ENCODE measurements at places on chromosomes 11 and 22.

GRCh38 chr11:74471668-74472429 is 4.5 kb upstream of the KCNE3 start:
- DNase-seq: no peak

DNA sequence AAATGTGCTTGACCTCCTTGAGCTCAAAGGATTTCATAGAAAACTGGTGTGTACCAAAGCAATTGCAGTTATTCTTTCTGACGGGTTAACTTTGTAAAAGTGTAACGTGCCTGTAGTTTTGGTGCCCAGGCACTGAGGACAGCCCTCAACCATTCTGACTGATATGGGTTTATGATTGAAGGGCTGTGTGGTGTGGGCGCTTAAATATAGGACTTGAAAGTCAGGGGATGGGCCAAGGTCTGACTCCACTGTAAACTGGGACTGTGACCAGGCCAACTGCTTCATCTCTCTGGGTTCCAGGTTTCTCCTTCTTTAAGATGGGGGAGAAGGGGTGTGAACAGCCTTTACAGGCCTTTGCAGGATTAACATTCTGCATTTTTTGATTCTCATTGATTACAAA is 191.1 kb upstream of the ARHGAP20 start:
- DNase-seq: no peak

- peak; percentile 76 for DNase-seq
Measured at GRCh38 chr11:64767344-64768299, 7.8 kb upstream of the PYGM start.

GRCh38 chr11:105636496-105636895 is 26.6 kb downstream of the GRIA4 start:
- DNase-seq: no peak

GRCh38 chr11:76251226-76251575 is 44.9 kb upstream of the WNT11 start:
- no peak for DNase-seq

GRCh38 chr11:126113515-126113957 is 50.9 kb upstream of the CDON start:
- no peak for DNase-seq

DNA sequence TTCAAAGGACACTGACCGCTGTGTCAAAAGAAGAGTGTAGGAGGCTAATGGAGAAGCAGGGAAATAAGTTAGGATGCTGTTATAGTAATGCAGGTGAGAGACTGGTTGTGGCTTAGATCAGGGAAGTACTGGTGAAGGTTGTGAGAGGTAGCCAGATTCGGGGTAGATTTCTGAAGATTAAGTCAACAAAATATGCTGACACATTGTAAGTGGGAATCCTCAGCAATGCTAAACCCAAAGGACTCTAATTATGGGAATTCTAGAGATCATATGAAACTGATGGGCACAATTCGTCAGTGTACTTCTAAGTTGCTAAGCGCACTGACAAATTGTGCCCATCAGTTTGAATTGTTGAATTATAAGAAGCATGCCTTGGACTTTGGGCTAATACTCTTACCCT is 10.0 kb downstream of the ZNF143 start:
- DNase-seq: no peak

GRCh38 chr11:65136515-65137096 is 2.3 kb upstream of the SYVN1 start:
- no peak for DNase-seq

DNA sequence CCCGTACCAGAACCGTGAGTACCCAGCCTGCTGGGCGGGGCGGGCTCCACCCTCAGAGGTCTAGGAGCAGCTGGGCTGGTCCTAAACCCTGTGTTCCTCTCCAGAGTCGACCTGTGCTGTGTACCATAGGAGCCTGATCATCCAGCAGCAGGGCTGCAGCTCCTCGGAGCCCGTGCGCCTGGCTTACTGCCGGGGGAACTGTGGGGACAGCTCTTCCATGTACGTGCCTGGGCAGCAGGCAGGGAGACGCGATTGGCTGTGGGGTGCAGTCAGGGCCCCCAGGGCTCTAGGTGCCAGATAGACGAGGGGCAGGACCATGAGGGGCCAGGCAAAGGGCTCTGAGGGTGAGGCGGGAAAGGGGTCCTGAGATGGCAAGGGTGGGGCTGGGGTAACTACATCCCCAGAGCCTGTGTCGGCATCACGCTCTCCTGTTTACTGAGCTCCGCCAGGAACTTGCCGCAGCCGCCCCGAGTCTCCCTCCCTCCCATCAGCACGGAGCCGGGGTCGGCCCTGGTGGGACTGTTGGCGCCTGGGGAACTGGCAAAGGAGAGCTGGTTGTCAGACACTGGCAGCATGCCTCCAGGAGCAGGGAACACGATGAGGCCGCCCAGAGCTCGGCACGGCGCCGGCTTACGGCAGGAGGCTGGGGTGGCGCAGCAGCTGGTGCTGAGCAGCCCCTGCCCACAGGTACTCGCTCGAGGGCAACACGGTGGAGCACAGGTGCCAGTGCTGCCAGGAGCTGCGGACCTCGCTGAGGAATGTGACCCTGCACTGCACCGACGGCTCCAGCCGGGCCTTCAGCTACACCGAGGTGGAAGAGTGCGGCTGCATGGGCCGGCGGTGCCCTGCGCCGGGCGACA is 22.9 kb upstream of the MUC5B start:
- DNase-seq: no peak

DNA sequence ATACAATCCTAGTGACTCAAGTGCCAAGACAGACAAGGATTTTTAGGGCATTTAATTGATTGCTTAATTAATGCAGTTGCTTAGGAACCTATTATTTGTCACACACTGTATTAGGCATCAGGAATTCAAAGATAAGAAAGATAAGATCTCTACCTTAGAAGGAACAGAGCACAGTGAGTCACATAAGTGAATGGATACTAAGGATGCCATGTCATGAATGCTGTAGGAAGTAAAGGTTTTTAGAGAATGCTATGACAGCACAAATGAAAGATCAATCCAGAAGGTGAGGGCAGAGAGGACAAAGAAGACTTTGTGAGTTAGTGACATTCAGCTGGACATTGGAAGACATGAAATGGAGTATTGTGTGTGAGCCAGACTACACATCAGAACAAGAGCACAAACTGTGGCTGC is 147.9 kb upstream of the DDI1 start:
- DNase-seq: no peak

DNA sequence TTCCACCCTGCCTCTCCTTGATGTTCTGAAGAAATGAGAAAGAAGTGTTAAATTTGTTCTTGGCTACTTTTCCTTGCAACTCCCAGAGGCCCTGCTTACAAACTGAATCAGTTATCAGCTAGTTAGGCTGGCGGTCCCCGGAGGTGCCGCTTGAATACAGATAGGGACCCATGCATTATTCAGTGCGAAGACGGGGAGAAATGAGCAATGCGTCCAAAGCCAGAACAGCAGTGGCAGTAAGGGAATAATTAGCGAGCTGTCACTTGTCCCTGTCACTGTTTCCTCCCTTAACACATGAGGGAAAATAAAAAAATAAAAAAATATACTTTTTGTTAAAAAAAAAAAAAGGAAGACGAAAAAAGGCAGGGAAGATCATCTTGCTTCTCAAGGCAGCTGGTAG is 528.1 kb downstream of the MN1 start:
- no peak for DNase-seq

- DNase-seq: peak; percentile 70
Measured at GRCh38 chr22:46071451-46072109, 78.7 kb upstream of the PPARA start.

- DNase-seq: no peak
Measured at GRCh38 chr11:8790968-8791367, 108.4 kb downstream of the RPL27A start.

GRCh38 chr22:23801886-23802377 is 15.2 kb downstream of the SMARCB1 start:
- DNase-seq: no peak

DNA sequence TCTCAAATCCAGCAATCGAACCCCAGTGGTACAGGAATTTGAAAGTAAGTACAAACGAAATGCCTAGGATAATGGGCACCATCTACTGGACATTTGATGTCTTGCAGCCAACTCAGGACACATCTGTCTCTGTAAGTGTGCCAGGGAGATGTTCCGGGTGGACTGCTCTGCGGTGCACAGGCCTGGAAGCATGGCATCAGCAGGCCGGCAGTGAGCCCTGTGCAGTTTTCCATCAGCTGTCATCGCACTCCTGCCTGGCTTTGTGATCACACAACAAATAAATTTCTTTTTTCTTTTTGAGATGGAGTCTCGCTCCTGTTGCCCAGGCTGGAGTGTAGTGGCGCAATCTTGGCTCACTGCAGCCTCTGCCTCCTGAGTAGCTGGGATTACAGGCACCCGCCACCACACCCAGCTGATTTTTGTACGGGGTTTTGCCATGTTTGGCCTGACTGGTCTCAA is 71.0 kb downstream of the JAM3 start:
- DNase-seq: peak; percentile 34

GRCh38 chr22:24429411-24430365 is 2.3 kb downstream of the ADORA2A start:
- DNase-seq: peak; percentile 56

GRCh38 chr11:129425214-129425613 is 49.6 kb downstream of the BARX2 start:
- no peak for DNase-seq

GRCh38 chr11:19391026-19391425 is 150.3 kb upstream of the E2F8 start:
- DNase-seq: no peak

- DNase-seq: no peak
Measured at GRCh38 chr11:43962383-43963278, 20.2 kb downstream of the C11orf96 start.

GRCh38 chr22:41347066-41347859 is 34.5 kb upstream of the TEF start:
- no peak for DNase-seq

DNA sequence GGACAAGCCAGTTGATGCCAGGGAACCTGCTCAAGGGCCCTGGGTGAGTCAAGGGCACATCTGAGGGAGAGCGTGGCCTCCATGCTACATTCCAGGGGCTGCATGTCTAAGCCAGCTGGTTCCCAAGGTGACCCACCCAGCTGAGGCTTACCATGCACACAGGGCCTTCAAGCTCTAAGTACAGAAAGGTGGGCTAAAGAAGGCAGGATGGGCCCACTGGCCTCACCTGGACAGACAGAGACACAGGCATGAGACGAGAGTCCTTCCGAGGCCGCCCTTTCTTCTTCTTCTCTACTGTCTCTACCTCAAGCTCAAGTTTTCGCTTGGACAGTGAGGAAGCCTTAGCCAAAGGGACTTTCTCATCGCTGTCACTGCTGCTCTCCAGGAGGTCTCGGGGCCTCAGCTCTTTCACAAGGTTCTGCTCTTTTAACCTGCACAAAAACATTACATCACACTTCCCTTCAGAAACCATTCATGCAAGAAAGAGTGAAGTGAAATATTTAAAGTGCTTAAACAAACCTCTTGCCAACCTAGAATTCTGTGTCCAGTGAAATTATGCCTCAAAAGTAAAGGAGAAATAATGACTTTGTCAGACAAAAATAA is 69.9 kb downstream of the HIRA start:
- no peak for DNase-seq

- DNase-seq: no peak
Measured at GRCh38 chr22:50208939-50209892, 8.4 kb downstream of the SELENOO start.

- DNase-seq: no peak
Measured at GRCh38 chr11:7436657-7437056, 48.6 kb upstream of the OLFML1 start.

- no peak for DNase-seq
Measured at GRCh38 chr11:460331-461199, 10.5 kb downstream of the PTDSS2 start.

GRCh38 chr22:35399114-35399677 is 744 bp upstream of the MCM5 start:
- DNase-seq: no peak

DNA sequence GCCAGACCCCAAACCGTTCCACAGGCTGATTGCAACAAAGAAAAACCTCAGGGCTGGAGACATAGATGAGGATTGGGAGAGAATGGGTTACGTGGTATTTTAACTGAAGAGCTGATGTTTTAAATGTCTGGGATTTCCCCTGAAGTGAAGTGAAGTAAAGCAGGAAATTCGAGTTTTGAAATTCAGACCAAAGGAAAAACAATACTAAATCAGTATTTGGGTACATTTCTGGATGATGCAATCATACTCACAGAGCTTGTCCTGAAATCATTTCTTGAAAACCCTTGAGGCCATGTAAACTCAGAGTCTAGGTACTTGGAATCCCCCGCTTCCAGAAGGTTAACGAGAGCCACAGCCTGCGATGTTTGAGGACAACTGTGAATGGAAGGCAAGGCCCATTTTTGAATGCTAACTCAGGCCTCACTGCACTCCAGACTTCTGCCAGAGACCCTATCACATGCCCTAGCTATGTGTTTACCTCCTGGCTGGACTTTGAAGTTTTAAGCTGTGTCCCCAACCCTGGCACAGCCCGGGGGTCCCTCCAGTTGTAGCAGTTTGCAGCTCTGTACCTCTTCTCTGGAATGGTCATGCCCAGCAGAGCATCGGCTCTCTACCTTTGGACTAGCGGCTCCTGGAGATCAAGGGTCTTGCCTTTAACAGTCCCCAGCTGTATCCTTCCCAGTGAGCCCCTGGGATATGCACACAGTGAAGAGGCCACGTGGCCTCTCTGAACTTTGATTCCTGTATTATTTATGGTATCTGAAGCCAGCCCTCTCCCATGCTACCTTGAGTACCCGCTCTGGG is 5.4 kb upstream of the FTH1 start:
- no peak for DNase-seq

- DNase-seq: no peak
Measured at GRCh38 chr11:110374921-110375320, 54.8 kb upstream of the FDX1 start.

- DNase-seq: peak; percentile 30
Measured at GRCh38 chr11:59186130-59186594, 14.2 kb downstream of the DTX4 start.

DNA sequence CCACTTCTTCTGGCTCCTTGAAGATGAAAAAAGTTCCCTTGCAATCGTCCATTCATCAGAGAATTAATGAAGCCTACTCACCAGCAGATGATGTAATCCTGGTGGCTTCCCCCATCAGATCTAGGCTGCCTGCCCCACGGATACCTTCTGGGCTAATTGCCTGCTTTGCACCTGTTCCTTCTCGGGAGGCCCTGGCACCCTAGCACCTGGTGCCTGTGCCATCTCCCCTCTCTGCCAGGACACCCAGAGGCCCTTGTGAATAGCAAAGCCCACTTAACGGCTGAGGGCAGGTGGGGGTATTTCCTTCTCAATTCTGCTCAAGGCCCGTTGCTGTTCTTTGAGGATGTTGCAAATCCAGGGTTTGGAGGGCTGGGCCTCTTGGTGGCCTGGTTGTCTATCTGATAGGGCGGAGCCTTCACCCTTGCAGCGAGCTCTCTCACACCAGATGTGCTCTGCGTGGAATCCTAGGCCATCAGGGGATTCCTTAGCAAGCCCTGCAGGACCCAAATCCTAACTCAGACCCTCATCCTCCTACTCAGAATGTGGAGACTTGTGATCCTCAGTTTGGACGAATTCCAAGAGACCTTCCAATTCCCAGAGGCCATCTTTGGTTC is at the start of gene LMO2:
Gene LMO2, minus strand, starts transcription at position 363 of the 614 bp plus-strand sequence. CDS start 22,360 bp downstream, outside the sequence.
- DNase-seq: no peak

DNA sequence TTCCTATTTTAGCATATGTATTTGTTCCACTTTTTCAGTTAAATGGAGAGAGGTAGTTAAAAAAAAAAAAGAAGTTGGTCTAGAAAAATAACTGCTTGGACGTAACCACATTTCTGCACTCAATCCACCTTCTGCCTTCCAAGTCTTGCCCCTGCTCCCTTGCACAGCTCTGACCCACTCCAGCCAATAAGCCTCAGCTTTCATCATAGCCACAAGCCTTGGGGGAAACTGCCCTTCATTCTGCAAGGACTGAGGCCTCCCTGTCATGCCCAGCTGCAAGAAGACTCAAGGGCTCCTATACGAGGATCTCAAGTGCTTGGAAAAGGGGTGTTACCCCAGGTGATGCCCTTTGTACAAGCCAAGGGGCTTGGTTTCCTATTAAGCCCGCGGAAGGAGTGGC is 36.0 kb upstream of the OAF start:
- DNase-seq: no peak
